ENCODE measurements at places on chromosomes 7 and 10.

DNA sequence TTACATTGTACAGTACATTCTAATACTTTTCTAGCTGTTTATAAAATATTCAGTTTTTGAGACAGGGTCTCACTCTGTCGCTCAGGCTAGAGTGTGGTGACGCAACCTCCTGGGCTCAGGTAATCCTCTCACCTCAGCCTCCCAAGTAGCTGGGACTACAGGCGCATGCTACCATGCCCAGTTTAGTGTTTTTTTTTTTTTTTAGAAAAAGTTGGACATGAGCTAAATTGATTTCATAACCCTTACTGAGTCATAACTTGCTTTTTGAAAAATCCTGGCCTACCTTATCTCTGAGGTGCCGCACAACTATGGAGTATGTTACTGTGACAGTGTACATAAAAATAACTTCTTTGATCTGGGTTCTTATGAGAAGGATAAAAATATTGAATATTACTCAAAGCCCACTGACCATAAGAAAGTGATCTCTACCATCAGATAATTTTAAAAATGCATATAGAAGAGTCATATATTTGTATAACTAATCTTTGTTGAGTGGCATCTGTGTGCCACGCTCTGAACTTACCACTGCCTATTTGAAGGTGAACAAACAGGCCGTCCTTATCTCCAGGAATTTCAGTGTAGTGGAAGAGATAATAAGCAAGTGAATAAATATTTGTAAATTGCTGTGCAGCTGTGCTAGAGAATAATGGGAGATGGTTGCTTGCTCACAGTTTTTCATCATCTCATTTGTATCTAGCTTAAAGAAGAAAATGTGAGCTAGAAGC lies 73.2 kb downstream of the PPP1R9A start:
- H3K4me1 ChIP-seq: no peaks in the 10 kb centered on the region
- H3K27me3 ChIP-seq: no peaks in the 10 kb centered on the region
- no peak overlapping the region for H3K4me3 ChIP-seq

DNA sequence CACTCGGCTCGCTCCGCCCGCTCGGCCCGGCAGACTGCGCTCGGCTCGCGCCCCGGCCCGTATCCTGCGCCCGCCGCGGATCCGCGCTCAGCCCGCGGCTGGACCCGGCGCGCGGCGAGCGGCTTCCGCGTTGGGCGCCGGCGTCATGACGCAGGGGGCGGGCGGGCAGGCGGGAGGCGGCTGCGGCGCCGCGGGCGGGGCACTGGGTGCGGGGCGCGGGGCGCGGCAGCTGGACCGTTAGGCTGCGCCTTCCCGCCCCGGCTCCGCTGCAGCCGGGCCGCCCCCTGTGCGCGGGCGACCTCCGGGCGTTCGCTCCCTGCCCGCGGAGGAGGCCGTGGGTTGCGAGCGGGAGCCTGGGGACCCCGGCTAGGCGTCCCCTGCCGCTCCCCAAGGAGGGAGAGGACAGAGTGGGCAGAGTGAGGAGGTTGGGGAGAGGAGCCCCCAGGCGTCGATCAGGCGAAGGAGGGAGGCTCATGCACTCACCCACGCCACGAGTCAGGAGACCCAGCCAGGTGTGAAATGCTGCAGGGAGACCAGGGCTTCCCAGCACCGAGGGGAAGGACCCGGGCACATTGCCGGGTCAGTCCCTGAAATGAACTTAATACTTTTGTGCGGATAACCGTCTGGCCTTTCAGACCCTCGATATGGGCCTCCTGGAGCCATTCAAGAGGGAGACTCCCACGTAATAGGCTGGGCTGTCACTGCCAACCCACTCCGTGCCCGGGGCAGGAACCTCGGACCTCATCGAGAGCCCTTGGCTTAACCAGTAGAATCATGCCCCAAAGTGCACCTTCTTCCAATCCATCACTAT lies at the start of gene PIP4K2A:
Gene PIP4K2A, minus strand, starts transcription at position 100 of the 811 bp plus-strand sequence. CDS start 252 bp downstream, outside the sequence.
- peaks cover 12% of the 10 kb centered on the region for H3K4me1 ChIP-seq
- no peak for DNase-seq
- no peaks in the 10 kb centered on the region for H3K36me3 ChIP-seq
- H3K27me3 ChIP-seq: no peaks in the 10 kb centered on the region
- peak within 1 kb of the TSS; percentile 83 for H3K4me3 ChIP-seq

GRCh38 chr7:149321978-149322541 lies 60.1 kb downstream of the ZNF783 start:
- no peaks in the 10 kb centered on the region for H3K4me1 ChIP-seq
- DNase-seq: no peak
- H3K4me3 ChIP-seq: peak overlapping the region; percentile 31

DNA sequence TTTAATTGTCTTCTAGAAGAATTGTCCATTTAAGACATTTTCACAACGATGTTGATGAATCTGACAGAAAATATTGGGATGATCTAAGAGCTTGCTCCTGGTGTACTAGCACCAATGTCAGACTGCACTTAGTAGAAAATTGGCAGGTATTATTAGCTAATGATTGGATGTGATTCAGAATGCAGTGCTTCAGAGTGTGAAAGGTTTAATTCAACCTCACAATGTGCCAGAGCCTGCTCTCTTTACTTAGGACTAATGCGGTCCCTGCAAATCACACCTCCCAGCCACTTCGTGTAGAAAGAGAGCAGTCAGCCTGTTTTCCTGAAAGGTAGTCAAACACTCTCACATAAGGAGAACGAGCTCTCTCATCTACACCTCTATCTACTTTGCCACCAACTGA lies 197.5 kb downstream of the ZNF438 start:
- no peaks in the 10 kb centered on the region for H3K36me3 ChIP-seq
- H3K4me1 ChIP-seq: no peaks in the 10 kb centered on the region
- H3K27ac ChIP-seq: no peak overlapping the region
- no peak for DNase-seq

DNA sequence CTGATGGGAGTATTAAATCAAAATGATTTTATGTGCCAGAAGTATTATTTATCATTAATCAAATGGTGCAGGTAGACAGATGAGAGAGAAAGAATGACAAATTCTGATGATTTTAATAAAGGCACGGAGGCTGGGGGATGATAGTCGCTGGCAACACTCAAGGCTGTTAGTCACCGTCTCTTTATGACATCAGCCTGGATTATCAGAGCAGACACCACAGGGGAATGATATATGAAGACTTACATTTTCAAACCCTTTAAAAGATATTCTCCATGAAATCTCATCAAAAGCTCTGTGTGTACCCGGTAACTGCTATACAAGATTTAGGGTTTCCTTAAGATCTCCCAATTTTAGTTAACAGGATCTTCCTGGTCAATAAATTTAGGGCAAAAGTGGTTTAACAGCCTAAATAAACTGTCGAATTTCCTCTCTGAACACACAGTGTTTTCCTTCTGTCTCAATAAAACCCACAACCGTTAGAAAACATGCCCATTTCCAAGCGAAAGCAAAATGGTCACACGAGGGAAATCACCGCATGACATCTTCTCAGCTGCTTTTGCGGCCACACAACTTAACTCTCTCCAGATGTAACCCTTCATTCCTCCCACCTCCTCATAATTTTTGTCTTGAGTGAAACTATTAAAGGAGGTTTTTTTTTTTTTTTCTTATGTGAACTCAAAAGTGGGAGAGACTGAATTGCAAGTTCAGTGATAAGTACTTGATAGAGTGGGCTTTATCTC lies 133.2 kb upstream of the FAM171A1 start:
- no peak for DNase-seq
- no peak overlapping the region for H3K27ac ChIP-seq
- H3K36me3 ChIP-seq: no peaks in the 10 kb centered on the region
- H3K4me1 ChIP-seq: no peaks in the 10 kb centered on the region

- 0 out of 2 replicates have a peak overlapping the region, but pooled peaks have one; percentile 13 for H3K27ac ChIP-seq
- peaks cover 39% of the 10 kb centered on the region for H3K4me1 ChIP-seq
These were observed 73.5 kb downstream of the CDK6 start for GRCh38 chr7:92762851-92763250.

- H3K4me3 ChIP-seq: no peak overlapping the region
- no peak for DNase-seq
- H3K4me1 ChIP-seq: no peaks in the 10 kb centered on the region
- peaks cover 6% of the 10 kb centered on the region for H3K27me3 ChIP-seq
These were observed 55.6 kb downstream of the C10orf120 start for GRCh38 chr10:122643931-122644534.

GRCh38 chr7:85564861-85565260 lies 378.0 kb upstream of the SEMA3D start:
- DNase-seq: no peak
- no peaks in the 10 kb centered on the region for H3K4me1 ChIP-seq
- no peak overlapping the region for H3K27ac ChIP-seq

- H3K27me3 ChIP-seq: peaks cover 6% of the 10 kb centered on the region
- H3K4me1 ChIP-seq: peaks cover 6% of the 10 kb centered on the region
- no peaks in the 10 kb centered on the region for H3K36me3 ChIP-seq
- no peak overlapping the region for H3K4me3 ChIP-seq
These were observed 4.9 kb upstream of the BLOC1S2 start for GRCh38 chr10:100291356-100291755.

DNA sequence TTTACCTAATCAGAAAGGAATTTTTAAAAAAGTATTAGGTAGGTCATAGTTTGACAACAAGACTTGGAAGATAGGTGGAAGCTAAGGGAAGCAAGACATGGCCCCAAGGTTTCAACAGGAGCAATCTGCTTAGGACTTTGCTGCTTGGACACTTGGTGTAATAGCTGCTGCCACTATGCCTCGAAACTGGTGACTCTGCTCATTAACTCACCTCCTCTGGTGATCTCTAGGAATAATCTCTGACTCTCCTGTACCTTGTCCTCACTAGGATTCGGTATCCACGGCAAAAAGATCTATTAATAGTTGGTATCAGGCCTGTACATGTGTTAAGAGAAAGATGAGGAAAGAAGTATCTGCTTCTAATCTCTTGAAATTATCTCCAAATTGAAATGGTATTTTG lies 53.1 kb downstream of the PTEN start:
- no peaks in the 10 kb centered on the region for H3K4me1 ChIP-seq
- no peaks in the 10 kb centered on the region for H3K27me3 ChIP-seq
- H3K27ac ChIP-seq: no peak overlapping the region
- DNase-seq: no peak
- H3K4me3 ChIP-seq: no peak overlapping the region

GRCh38 chr7:20513341-20513740 lies 102.1 kb upstream of the ABCB5 start:
- no peaks in the 10 kb centered on the region for H3K36me3 ChIP-seq
- no peak overlapping the region for H3K4me3 ChIP-seq
- H3K27ac ChIP-seq: no peak overlapping the region
- H3K4me1 ChIP-seq: no peaks in the 10 kb centered on the region
- no peak for DNase-seq

GRCh38 chr7:129285111-129285510 lies 60.3 kb downstream of the AHCYL2 start:
- no peak overlapping the region for H3K27ac ChIP-seq
- H3K36me3 ChIP-seq: no peaks in the 10 kb centered on the region
- H3K4me1 ChIP-seq: no peaks in the 10 kb centered on the region
- no peak overlapping the region for H3K4me3 ChIP-seq

GRCh38 chr10:91251430-91252056 lies 31.1 kb downstream of the PCGF5 start:
- H3K27ac ChIP-seq: no peak overlapping the region
- no peaks in the 10 kb centered on the region for H3K27me3 ChIP-seq

GRCh38 chr10:97500297-97500575 lies 1.5 kb downstream of the UBTD1 start:
- H3K4me1 ChIP-seq: peaks cover 32% of the 10 kb centered on the region
- H3K27ac ChIP-seq: peak overlapping the region; percentile 72
- DNase-seq: no peak

DNA sequence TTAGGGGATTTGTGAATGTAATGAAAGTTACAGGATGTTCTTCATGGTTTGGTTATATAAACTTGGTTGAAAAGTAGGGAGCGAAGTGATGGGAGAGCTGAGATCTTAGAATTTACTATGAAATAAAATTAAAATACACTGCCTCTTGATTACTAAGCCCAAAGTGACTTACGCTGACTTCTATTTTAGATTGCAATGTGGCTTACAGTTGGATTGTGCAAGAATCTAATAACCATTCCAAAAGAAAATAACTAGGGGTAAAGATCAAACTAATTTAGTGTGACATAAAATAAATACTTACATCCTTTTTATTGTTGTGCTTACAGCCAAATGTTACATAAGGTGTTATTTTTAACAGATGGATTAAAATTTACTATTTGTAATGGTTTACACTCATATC lies 15.3 kb downstream of the WNT16 start:
- peaks cover 3% of the 10 kb centered on the region for H3K36me3 ChIP-seq
- no peak overlapping the region for H3K4me3 ChIP-seq
- no peaks in the 10 kb centered on the region for H3K4me1 ChIP-seq

- H3K27me3 ChIP-seq: no peaks in the 10 kb centered on the region
- H3K4me1 ChIP-seq: no peaks in the 10 kb centered on the region
- H3K27ac ChIP-seq: no peak overlapping the region
- no peak overlapping the region for H3K4me3 ChIP-seq
- no peaks in the 10 kb centered on the region for H3K36me3 ChIP-seq
These were observed 33.0 kb downstream of the ADAMTS14 start for GRCh38 chr10:70705121-70705861.

DNA sequence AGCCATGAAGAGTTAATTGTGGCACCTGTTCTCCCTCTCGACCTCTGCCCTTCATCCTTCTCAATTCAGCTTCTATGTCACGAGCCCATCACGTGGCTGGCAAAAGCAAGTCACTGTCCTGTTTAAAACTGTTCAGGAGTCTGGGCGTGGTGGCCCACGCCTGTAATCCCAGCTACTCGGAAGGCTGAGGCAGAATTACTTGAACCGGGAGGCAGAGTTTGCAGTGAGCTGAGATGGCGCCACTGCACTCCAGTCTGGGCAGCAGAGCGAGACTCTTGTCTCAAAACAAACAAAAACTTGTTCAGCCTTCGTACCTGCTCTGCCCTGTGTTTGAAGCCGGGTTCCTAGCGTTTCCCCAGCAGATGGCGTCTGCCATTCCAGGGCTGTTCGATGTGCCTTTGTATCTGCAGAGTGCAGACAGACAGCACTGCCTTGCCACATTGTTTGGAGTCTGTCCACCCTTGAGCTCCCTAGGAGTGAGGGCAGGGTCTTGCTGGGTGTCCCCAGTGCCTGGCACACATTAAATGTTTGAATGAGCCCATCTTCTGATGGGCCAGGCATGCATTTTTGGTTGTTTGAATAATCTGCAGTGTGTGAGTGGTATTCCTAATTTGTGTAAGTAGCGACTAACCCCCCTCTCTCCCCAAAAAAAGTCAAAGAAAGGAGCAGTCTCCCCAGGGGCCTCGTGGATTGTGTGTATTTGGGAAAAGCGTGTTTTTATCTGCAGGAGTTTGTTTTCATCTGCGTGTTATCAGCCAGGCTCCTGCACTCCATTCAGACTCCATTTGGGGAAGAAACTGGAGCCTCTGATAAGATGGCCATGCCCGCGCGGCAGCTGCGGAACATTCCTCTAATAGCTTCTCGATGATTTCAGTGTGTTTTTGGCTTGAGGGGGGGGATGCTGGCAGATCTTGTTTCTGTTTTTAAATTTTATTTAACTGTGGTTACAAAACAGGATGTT lies 61.2 kb downstream of the DNAJB6 start:
- no peak overlapping the region for H3K27ac ChIP-seq
- no peak for DNase-seq
- H3K4me1 ChIP-seq: peaks cover 13% of the 10 kb centered on the region

- H3K36me3 ChIP-seq: no peaks in the 10 kb centered on the region
- H3K27me3 ChIP-seq: peaks cover 36% of the 10 kb centered on the region
- no peak overlapping the region for H3K4me3 ChIP-seq
- DNase-seq: no peak
- H3K27ac ChIP-seq: no peak overlapping the region
- peaks cover 5% of the 10 kb centered on the region for H3K4me1 ChIP-seq
These were observed 6.4 kb downstream of the NKX2-3 start for GRCh38 chr10:99539120-99539519.

All from Panc1 (cell line).